Mucosa of descending colon (tissue), 3 donors: ENCODE measurements at places on chromosomes 3 and 15. TPM values are rescaled to one million over a fixed set of nuclear protein-coding genes. Genes with fewer than 3 reads are reported as not detected.

The PRTG gene
- 2.0 TPM for total RNA-seq

The SHC4 gene
- 3.6 TPM for total RNA-seq

The CADPS gene
- 6.1 TPM for total RNA-seq

The IQCH gene
- total RNA-seq: 2.2 TPM

The CHRFAM7A gene
- total RNA-seq: 1.4 TPM

The TLR9 gene
- total RNA-seq: 0.89 TPM

The TJP1 gene
- total RNA-seq: 86.9 TPM

The DPPA2 gene
- not detected for total RNA-seq

The ADGRG7 gene
- 9.7 TPM for total RNA-seq

The APBA2 gene
- 1.2 TPM for total RNA-seq
